Anterior cingulate cortex (tissue), 58 donors: ENCODE measurements at places on chromosomes 12 and 14.

- DNase-seq, result no peak
Measured at GRCh38 chr14:104805326-104805678, 4.4 kb downstream of the ZBTB42 start.

GRCh38 chr12:71010143-71010479, 89.6 kb upstream of the PTPRR start:
- no peak for DNase-seq

GRCh38 chr12:7067096-7067495, 6.6 kb downstream of the C1S start:
- no peak for DNase-seq

DNA sequence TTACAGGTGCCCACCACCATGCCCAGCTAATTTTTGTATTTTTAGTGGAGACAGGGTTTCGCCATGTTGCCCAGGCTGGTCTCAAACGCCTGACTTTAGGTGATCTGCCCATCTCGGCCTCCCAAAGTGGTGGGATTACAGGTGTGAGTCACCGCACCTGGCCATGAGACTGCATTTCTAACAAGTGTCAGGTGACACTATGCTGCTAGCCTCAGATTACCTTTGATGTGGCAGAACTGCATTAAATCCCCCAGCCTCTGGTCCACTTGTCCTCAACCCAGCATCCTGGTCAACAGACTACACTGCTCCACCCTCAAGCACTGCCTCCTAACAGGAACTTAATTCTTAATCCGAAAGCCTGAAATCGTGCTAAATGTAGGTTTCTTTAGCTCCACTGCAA, 13.1 kb downstream of the LGMN start:
- no peak for DNase-seq

GRCh38 chr12:120367233-120367923, 1.6 kb downstream of the MSI1 start:
- DNase-seq, result no peak

DNA sequence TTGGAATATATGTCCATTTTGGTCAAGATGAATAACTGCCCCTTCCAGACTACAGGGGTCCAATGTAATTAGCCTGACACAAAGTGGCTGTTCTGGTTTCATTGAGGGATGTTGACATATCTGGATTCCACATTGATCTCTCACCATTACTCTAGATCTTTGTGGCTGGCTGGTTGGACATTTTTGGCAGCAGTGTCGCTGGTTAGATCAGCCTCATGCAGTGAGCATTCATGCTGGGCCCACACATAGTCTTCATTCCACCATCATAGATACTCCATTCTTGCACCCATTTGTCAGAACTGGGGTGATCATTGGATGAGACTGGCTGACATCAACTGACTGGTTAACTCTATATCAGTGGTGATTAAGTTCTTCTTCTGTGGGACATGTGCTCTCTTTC, 74.4 kb downstream of the MGST1 start:
- DNase-seq, result no peak
